Spinal cord (tissue), 10 donors: ENCODE measurements at places on chromosomes 1 and 21. TPM values are rescaled to one million over a fixed set of nuclear protein-coding genes. Genes with fewer than 3 reads are reported as not detected.

DNA sequence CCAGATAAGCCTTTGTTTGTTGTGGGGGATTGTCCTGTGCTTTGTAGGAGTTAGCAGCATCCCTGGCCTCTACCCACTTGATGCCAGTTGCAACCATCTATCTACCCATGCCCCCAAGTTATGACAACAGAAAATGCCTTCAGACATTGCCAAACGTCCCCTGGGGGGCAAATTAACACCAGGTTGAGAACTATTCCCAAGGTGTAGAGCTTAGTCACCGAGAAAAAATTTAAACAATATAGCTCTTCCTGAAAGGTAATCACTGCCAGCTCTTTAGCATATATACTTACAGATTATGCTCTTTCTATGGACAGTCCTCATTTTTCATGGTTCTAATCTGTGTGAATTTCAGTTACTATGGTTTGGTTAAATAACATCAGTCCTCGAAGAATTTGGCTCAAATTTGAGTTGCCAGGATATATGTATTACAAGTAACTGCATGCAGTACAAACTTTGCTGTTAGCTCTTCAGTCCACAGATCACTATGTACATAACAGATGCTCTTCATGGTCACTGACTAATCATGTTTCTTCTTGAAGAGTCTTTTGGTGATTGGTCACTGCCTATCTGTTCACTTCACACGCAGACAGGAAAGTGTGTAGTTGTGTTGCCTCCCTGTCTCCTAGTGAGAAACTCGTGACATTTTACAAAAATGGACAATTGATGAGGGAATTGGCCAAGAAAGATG, 25.2 kb downstream of the MAPKAPK2 start:
- no peak for DNase-seq

OR10J1 gene
- total RNA-seq = not detected

MTARC2 gene
- 10.8 TPM for total RNA-seq

DNA sequence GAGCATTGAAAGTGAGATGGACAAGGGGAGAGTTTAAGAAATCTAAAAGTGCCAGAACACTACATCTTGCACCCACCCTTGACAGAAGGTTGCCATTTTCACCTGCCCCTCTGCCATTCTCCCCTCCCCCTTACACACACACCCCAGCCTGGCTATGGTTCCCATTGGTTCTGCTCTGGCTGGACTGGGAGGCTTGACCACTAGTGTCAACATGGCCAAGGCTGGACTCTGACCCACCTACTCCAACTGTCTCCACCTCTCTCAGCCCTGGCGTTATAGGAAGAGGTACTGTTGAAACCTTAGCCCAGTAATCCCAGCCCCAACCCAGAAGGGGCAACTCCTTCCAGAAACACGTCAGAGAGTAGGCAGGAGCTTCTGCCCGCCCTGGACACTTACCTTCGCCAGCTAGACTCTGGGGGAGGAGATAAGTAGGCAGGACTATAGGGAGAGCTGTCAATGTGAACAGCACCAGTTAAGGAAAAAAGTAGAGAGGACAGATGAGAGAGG, 4.5 kb downstream of the CRTC2 start:
- DNase-seq = no peak

GRCh38 chr1:221316491-221317056, 425.3 kb downstream of the DUSP10 start:
- no peak for DNase-seq

- no peak for DNase-seq
These were observed 1644.0 kb upstream of the B3GALT2 start for GRCh38 chr1:194830387-194830786.

GRCh38 chr1:20949871-20950590, 162.9 kb upstream of the HP1BP3 start:
- DNase-seq = no peak

- DNase-seq = peak; percentile 53
These were observed 7.5 kb downstream of the PRXL2B start for GRCh38 chr1:2594001-2594640.

DNA sequence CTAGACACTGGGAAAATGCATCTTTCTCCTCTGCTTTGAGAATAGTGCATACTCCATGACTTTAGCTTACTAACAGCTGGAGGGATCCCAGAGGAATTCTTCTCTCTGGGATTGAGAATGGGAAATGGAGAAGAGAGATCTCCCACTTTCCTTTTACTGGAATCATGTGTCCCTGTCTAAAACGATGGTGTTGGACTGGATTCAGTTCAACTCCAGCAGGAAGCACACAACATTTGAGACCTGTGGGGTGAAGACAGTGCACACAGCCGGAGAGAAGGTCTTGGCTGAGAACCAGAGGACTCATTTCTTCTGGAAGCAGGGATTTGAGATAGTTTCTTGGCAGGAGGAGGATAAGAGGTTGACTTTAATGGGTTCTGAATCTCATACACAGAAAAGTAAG, 58.7 kb downstream of the TRABD2B start:
- no peak for DNase-seq

FGR gene
- total RNA-seq = 8.5 TPM

GRCh38 chr1:149846593-149847466, 52.5 kb upstream of the BOLA1 start:
- DNase-seq = peak; percentile 0

- DNase-seq = no peak
These were observed 450.7 kb downstream of the PTPRC start for GRCh38 chr1:199089393-199090122.

DNA sequence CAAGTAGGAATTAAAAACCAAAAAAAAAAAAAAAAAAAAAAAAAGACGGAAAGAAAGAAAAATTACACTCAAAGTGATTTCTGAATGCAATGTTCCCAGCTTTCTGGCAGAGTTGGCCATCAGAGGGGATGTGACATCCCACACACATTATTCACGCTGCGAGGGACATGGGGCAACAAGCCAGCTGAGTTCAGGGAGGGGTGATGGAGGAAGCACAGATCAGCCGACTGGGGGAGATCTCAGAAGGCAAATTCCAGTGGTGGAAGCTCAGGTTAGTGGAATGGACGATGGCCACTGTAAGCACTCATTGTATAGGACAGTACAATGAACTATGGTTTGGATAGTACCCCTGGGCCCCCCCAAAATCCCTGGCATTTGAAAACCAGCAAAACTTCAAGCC, 311.9 kb downstream of the PCP4 start:
- no peak for DNase-seq

GOLPH3L gene
- total RNA-seq = 17.2 TPM
